Mesendoderm (in vitro differentiated cells): ENCODE measurements at places on chromosomes 1 and 21.

DNA sequence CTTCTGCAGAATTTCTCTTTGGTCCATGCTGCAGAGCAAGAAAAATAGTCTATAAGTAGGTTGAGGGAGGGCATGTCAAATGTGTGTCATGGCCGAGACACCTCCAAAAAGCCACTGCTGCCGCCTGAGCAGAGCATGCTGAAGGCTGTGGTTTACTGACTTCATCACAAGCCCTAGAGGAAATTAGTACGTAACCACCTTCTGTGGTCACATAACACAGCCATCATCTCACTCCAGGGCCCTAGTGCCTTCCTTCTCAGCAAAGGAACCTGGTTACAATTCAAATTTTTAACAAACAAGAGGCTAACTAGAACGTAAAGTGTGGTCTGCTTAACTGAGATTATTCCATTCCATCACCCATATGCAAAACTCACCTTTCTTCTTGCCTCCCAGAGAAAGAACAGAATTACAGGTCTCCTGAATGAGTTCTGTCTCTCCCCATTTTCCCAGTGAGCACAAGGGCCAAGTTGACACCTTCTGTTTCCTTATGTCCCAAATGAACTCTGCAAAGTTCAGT lies at the start of gene PTPN22:
Gene PTPN22 (minus strand): TSS at position 116 of the 517 bp plus-strand sequence.
- DNase-seq: no peak

DNA sequence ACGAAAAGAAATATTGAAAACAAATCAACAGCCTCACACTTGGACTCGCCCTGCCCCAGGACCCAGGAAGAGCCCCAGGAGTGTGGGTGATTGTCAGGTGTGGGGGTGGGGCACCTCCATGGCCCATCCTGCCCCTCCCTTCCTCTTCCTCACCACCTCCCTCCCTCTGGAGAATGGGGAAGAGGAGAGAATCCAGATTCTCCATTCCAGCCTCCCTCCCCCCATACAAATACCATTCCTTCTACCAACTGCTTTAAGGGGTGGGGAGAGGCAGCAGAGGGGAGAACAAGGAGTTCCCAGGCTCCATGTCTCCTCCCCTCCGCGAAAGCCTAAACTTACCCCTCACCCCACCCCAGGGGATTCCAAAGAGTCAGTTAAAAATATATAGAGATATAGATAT lies 36.7 kb downstream of the MEF2D start:
- peak; percentile 69 for DNase-seq

GRCh38 chr1:41371630-41372599 lies 10.7 kb downstream of the FOXO6 start:
- DNase-seq: peak; percentile 88

DNA sequence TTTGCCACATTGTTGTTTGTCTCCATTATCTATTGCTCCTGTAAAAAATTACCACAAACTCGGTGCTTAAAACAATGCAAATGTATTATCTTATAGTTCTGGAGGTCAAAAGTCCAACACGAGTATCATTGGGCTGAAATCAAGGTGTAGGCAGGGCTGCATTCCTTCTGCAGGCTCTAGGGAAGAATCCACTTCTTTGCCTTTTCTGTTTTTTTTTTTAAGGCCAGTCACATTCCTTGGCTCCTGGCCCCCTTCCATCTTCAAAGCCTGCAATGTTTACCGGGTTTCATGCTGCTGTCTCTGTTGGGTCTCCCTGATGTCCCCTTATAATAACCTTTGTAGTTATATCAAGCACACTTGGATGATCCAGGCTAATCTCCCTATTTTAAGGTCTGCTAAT lies 212.7 kb downstream of the PTBP2 start:
- peak; percentile 31 for DNase-seq

DNA sequence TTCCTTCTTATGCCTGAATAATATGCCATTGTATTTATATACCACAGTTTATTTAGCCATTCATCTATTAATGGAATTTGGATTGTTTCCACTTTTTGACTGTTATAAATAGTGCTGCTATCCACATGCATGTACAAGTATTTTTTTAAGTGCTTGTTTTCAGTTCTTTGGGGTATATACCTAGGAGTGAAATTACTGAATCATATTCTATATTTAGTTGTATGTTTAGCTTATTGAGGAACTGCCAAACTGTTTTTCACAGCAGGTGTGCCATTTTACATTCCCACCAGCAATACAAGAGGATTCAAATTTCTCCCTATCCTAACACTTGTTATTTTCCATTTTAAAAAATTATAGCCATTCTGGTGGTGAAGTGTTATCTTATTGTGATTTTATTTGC lies 7.6 kb upstream of the HJV start:
- DNase-seq: no peak

DNA sequence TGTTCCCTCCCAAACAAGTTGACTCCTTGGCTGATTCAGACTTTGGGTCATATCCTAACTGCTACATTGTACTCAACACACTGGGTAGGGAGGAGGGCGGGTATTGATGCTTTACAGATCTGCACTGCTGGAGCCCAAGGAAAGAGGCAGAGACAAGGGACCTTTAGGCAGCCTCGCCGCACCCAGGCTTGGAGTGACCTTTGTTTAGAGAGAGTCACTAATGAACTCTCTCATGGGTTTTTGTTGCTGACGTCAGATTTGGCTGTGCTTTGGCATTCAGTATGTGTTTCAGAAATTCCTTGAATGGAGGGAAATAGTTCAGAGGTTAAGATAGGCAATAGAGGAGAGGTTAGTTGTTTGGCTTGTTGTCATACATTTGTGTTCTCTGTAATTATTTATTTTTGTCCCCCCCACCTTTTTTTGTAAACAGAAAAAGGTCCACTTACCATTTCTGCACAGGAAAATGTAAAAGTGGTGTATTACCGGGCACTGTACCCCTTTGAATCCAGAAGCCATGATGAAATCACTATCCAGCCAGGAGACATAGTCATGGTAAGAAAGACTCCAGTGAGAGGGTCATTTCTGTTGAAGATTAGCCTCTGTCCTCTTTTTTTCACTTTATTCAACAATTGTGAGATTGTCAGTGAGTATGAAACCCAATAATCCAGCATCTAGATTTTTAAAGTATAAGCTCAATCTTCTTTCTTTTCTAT lies 116.1 kb downstream of the ATP5PO start:
- no peak for DNase-seq

DNA sequence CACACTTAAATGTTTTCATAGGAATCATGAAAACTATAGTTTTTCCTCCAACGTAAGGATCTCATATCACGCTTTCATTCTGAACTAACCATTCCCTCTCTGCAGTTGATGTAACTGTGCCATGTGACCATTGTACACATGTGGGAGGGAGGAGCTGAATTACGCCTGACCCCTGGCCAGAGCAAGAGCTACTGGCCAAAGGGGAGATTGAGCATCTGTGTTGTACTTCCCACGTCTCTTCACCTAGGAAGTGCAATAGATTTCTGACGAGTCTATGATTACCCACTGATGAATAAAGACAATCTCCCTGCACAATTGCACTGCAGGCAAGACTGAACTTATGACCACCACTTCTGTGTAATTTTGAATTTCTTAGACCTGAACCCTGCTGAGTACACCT lies 24.0 kb downstream of the PTPRC start:
- DNase-seq: no peak

- DNase-seq: peak; percentile 78
Measured at GRCh38 chr1:115839029-115839678, 1.8 kb downstream of the NHLH2 start.

DNA sequence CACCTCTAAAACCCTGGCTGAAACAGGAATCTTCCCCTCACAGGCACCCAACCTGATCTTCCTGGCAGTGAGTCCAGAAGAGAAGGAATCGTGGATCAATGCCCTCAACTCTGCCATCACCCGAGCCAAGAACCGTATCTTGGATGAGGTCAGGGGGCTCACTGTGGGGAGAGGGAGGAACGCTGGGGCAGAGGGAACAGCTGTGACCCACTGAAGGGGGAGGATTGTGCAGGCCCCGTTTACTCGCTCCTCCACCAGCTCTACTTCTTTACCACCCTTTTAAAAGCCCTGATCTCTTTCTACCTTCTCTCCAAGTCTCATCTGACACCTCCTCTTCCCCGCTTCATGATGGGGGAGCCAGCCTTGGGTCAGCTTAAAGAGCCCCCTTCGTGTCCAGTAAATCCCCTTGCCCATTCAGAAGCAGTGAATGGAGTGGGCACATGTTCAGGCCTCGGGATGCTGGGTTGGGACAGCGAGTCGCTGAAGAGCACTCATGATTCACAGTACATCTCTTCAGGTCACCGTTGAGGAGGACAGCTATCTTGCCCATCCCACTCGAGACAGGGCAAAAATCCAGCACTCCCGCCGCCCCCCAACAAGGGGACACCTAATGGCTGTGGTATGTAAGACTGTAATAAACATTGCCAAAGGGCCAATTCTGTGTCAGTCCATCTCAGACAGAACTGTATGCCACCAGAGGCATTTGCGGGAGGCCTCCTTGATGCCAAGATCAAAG lies 7.3 kb downstream of the PLEKHO1 start:
- DNase-seq: no peak

- no peak for DNase-seq
Measured at GRCh38 chr1:18978706-18979105, 22.2 kb upstream of the IFFO2 start.

DNA sequence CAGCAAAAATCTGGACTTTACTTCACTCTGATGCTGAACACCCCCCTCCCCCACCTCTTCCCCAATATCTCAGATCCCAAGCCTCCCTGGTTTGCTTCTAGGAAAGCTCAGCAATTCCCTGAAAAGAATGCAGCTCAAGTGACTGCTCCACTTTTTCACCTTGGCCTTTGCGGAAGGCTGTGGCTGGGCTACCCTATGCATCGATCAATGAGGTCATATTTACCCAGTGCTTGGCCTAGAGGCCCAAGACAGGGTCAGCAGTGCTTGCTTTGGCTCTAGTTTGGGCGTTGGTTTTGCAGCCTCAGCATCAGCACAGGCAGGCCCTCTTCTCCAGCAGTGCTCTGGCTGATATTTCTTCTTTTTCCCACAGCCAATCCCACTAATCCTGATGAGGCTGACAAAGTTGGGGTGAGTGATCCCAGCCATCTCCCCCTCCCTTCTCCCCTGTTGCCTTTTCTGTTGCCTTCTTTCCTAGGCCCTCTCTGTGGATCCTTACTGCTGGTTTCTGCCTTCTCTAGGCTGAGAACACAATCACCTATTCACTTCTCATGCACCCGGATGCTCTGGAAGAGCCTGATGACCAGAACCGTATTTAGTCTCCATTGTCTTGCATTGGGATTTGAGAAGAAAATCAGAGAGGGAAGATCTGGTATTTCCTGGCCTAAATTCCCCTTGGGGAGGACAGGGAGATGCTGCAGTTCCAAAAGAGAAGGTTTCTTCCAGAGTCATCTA lies 14.2 kb downstream of the FCGR2B start:
- peak; percentile 9 for DNase-seq

DNA sequence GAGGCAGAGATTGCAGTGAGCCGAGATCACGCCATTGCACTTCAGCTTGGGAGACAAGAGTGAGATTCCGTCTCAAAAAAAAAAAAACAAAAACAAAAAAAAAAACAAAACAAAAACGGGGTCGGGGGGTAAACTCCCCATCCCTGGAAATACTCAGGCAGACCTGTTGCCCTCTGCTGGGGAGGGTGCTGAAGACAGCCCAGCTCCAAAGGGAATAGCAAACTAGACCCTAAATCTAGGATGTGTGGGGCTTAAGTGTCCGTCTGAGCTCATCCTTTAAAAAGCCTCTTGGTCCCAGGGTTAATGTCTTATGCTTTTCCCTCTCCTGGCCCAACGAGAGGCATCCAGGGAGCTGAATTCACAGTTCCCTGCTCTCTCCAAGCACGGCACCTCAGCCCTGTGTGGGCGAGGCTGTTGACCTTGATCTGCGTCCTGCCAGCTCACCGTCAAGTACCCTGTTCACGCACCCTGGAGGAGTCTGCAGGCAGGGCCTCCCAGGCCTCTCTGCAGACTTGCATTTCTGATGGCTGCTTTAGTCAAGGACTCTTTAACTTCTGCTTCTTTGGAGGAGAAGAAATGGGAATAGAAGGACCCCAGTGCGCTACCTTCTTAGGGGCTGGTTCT lies 22.3 kb downstream of the KCND3 start:
- no peak for DNase-seq

DNA sequence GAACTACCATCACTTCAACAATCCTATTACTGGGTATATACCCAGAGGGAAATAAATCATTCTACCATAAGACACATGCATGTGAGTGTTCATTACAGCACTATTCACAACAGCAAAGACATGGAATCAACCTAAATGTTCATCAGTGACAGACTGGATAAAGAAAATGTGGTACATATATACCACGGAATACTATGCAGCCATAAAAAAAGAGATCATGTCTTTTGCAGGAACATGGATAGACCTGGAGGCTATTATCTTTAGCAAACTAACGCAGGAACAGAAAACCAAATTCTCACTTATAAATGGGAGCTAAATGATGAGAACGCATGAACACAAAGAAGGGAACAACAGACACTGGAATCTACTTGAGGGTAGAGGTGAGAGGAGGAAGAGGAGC lies 39.0 kb downstream of the KIAA0319L start:
- DNase-seq: no peak

GRCh38 chr1:246226041-246226440 lies 281.0 kb downstream of the SMYD3 start:
- DNase-seq: no peak

- DNase-seq: no peak
Measured at GRCh38 chr1:40421431-40422384, 28.6 kb upstream of the ZFP69B start.

DNA sequence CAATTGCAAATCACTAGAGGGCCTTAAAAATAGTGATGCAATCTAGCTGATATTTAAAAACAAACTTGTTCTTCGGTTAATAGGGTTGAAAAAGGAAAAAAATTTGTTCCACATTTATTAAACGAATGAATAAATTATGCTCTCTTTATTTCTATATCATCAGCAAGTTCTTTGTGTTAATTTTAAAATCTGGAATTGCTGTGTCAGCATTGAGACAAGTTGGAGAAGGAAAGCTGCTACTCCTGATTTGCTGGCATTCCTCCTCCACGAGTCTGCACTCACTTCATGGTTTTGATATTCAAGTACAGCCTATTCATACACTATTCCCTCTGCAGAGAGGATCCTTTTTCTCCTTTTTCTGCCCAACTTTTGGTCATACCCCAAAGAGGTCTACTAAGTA lies 117.6 kb downstream of the MRPL39 start:
- DNase-seq: peak; percentile 1
